ENCODE measurements at places on chromosomes 7 and 10. TPM values are rescaled to one million over a fixed set of nuclear protein-coding genes. Genes with fewer than 3 reads are reported as not detected.

- DNase-seq: no peak
Measured at GRCh38 chr10:110373059-110373458, 68.3 kb upstream of the SMNDC1 start.

DNA sequence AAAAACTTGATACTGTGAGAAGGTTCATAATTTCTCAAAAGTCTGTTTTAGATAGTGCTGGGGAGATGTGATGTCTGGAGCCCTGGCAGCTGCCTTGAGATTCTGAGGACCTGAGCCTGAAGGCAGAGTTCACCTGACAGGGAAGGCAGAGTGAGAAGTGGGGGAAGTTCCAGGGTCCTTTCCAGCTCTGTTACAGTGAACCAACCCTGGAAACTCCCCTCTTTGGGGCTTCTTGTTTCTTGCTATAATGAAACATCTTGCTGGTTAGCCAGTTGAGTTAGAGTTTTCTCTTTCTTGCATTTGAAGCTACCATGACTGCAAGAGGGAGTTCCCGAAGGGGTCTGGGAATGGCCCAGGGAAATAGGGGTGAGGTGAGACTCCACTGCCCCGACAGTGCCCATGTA lies 158.9 kb upstream of the TNRC18 start:
- DNase-seq: no peak

DNA sequence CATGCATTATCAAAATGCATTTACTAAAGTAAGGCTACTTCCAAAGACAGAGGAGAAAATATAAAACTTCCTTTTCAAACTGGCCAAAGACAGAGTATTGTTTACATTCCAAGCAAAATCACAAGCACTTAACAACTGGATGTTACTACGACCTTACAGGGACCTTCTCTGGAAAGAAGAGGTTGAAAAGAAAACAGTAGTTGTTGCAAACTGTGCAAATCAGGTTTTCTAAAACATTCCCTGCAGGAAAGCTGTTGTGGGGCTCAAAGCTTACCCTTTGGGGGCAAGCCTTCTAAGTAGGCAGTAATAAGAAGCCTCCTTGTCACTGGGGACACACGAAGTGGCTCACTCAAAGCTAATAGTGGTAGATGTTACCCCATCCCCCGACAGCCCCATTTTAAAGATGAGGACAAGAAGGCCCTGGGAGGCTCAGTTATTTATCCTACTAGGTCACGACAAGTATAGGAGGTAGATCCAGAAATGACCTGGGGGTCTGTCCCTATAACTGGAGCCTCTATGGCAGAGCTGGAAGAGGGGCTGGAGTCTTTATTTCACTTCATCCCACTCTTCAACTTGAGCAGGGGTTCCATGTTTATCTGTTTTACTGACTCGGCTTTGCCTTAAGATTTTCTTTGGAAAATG lies 46.6 kb downstream of the ATXN7L1 start:
- no peak for DNase-seq

GRCh38 chr7:6637544-6638229 lies 569 bp downstream of the ZNF316 start:
- no peak for DNase-seq

GRCh38 chr10:28743576-28743975 lies 66.3 kb downstream of the BAMBI start:
- no peak for DNase-seq

DNA sequence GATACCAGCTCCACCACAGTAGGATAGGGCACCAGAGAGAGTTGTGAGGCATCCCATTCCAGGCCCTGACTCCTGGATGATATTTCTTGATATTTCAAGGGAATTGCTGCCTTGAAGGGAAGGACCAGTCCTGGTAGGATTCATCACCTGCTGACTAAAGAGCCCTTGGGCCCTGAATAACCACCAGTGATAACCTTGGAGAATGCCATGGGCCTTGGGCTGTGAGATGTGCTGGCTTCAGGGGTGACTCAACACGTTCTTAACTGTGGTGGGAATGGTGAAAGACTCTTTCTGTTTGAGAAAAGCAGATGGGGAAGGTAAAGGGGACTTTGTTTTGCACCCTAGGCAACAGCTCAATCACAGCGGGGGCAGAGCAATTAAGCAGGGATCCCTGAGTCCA lies 21.4 kb upstream of the ASZ1 start:
- DNase-seq: no peak

DNA sequence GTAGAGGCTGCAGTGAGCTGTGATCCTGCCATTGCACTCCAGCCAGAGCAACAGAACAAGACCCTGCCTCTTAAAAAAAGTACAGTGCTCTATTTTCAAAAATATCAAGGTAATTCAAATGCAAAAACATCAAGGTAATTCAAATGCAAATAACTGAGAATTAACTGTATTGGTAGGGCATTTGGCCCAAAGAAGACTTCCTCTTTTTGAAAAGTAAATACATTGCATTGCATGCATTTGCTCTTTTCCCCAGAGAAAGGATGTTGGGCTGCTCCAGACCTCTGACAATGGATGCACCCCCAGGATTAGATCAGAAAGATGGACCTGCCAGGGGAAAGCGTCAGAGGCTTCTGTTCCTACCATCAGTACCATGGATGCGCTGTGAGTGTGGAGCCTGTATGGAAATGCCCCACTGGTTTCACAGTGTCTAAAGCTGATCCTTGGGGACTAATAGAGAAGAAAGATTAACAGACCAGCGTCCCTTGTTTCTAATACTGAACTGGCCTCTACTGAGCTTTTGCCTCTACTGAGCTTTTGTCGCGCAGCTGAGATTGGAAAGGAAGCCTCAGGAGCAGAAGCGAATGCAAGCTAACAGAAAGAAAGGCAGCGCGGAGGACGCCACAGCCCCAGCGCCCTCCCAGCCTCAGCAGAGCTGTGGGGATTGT lies 93.5 kb upstream of the LYZL2 start:
- no peak for DNase-seq

DNA sequence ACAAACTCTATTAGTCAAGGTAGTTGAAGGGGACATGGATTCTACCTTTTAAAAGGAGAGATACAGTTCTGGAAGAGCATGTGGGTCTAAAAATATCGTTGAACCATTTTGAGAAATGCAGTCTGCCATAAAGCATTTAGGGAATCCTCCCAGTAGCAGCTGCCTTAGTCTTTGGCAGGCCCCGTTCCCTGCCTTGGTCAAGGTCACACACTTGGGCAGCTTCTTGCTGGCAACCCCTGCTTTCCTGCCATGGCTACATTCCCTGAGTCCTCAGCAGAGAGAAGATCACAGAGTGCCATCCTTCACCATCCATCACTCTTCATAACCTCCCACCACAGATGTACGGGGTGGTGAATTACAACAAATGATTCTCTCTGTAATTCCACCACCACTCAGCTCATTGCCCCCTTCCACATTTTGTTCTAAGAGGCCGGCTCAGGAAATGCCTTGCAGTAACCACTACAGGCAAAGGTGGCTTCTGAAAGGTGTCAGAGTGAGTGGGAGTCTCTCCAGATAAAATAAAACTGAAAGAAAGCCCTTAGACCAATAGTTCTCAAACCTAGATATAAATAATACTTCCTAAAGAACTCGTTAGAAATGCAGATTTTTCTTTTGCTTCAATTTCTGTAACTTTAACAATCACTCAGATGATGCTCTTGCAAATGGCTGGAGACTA lies 121.4 kb upstream of the STK17A start:
- no peak for DNase-seq

GRCh38 chr7:125278318-125278717 lies 348.7 kb upstream of the POT1 start:
- DNase-seq: no peak

Gene LDB1
- 65.3 TPM for polyA plus RNA-seq

Gene H2BK1
- polyA plus RNA-seq: not detected

- DNase-seq: no peak
Measured at GRCh38 chr7:87447116-87447635, 28.3 kb downstream of the ABCB4 start.

GRCh38 chr10:13019280-13019679 lies 17.8 kb upstream of the CCDC3 start:
- no peak for DNase-seq

Gene KEL
- 0.18 TPM for polyA plus RNA-seq

DNA sequence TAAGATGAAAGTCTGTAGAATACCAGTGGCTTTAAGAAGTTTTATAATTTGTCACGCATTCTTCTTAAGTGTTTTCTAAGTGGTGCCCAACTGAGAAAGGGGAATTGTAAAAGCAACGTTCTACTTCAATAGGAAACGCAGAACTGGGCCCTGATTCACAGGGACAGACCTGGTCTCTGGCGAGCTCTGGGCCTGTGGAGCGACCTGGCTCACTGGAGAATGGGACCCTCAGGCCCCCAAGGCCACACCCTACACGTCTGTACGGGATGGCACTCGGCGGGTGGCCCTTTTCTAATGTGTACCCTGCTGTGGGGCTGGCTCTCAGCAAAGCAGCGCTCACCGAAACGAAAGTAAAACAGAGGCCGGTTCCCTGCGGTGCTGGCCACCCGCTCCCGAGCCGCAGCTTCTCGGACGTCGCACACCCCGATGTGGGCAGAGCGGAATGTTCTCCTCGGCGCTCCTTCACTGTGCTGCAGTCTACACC lies 205.0 kb downstream of the DIP2C start:
- no peak for DNase-seq

- DNase-seq: no peak
Measured at GRCh38 chr7:152709287-152710152, 33.6 kb upstream of the XRCC2 start.

Data from urinary bladder (tissue), 4 donors.